ENCODE measurements at places on chromosomes 6 and 20.

GRCh38 chr6:97052896-97053295 lies 128.4 kb downstream of the KLHL32 start:
- no peak for DNase-seq

GRCh38 chr6:167150941-167151549 lies 6.7 kb downstream of the GPR31 start:
- DNase-seq = no peak

DNA sequence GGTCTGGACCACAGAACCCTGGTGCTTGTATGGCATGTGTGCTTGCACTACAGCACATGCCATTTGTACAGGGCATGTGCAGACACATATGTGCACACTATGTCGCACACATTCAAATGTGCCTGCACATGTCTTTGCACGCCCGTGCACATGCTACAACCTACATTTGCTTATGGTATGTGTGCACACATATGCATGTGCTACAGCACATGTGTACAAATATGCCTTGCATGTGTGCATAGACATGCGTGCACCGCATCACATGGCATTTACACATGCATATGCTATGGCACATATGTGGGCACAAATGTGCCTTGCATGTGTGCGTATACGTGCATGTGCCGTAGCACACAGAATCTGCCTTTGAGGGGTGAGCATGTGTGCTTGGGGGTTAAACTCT lies 90.5 kb downstream of the DHX35 start:
- no peak for DNase-seq

GRCh38 chr20:19433371-19434350 lies 221.2 kb downstream of the SLC24A3 start:
- no peak for DNase-seq

DNA sequence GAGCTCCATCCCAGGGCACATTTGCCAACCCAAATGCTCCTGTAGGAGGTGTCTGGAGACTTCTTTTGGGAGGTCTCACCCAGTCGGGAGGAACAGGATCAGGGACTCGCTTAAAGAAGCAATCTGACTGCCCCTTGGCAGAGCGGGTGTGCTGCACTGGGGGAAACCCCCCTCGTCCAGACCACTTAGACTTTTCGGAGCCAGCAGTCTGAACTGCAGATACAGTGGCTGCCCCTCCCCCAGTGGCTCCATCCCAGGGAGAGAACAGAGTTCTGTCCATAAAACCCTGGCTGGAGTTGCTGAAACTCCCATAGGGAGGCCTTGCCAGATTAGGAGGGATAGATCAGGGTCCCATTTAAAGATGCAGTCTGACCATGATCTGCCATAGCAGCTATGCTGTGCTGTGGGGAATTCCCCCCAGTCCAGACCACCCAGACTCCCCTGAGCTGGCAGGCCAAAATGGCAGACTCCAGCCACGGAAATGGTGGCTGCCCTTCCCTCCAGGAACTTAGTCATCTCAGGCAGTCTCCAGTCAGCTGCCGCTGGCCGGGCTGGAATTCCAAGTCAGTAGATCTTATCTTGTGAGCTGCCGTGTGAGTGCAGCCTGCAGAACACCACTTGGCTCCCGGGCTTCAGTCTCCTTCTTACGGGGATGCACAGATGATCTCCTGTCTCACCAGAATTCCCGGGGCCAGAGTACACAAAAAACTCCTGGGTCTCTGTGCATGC lies 278.1 kb upstream of the SASH1 start:
- no peak for DNase-seq

DNA sequence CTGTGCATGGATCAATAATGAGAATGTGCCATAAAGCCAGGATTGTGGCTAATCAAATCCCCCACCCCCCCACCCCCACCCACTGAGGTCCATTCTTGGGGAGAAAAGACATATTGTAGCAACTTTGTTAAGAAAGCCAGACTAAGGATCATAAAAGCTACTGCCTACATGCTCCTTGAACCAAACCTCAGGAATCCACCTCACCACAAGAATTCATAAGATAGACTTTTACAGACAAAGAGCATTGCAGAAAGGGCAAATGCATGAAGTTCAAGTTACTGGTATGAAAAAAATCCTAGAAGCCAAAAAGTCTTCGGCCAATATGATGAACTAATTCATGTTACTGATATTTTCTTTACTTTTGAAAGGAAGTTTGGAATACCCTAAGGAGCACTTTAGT lies 187.9 kb upstream of the ARID1B start:
- no peak for DNase-seq

GRCh38 chr6:113361014-113361645 lies 496.0 kb upstream of the MARCKS start:
- no peak for DNase-seq

- no peak for DNase-seq
Measured at GRCh38 chr20:45873409-45874103, 7.5 kb upstream of the ZSWIM1 start.

DNA sequence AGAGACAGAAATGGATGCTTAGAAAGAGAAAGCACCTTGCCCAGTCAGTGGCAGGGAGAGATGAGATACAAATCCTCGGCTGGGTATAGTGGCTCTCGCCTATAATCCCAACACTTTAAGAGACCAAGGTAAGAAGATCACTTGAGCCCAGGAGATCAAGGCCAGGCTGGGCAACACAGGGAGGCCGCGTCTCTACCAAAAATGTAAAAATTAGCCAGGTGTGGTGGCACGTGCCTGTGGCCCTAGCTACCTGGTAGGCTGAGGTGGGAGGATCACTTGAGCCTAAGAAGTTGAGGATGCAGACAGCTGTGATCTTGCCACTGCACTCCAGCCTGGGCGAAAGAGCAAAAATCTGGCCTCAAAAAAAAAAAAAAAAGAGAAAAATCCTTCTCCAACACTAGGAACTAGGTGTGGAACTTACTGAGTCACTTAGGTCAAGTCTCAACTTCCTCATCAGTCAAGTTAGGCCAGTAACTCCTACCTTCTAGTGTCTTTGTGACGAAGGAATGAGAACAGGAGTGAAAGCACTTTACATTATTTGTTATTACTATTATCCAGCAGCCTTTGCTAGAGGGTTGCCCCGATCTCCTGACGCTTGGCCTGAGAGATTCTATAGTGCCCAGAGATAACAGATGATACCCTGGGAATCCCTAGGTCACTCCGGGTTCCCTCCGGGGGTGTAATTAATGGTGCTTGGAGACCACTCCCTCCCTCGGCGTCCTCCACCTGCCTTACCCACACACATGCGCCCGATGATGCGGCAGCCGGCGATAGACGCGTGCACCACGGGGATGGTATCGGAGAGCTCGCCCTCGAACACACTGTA lies 918 bp downstream of the EIF6 start:
- no peak for DNase-seq

GRCh38 chr20:62244644-62245108 lies 6.4 kb downstream of the OSBPL2 start:
- DNase-seq = no peak

- no peak for DNase-seq
Measured at GRCh38 chr6:155881826-155882526, 426.3 kb upstream of the NOX3 start.

GRCh38 chr6:43541774-43542471 lies 25.0 kb downstream of the POLR1C start:
- DNase-seq = no peak

- DNase-seq = no peak
Measured at GRCh38 chr20:16351415-16351814, 221.8 kb downstream of the KIF16B start.

DNA sequence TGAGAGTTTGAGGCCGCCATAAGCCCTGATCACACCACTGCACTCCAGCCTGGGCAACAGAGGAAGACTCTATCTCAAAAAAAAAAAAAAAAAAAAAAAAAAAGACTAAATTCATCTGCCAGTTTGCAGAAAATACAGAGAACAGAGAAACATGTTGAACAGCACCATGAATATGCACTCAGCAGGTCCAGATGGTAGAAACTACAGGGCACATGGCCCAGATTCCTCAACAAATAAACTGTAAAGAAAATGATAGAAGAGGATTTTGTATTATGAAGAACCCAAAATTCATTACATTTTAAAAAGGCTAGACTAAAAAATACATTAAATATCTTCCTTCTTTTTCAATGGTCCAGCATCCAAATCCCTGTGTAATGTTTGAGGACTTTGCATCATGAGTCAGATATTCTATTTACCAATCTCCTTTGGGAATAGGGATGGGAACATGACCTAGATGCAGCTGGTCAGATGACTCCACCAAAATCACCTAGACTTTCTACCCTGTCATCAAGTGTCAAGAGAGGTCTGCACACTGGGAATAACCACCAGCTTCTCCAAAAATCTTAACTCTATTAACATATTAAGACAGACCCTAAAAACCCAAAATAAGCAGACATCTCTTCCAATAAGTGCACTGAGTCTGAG lies 189.1 kb upstream of the TCF21 start:
- DNase-seq = no peak

DNA sequence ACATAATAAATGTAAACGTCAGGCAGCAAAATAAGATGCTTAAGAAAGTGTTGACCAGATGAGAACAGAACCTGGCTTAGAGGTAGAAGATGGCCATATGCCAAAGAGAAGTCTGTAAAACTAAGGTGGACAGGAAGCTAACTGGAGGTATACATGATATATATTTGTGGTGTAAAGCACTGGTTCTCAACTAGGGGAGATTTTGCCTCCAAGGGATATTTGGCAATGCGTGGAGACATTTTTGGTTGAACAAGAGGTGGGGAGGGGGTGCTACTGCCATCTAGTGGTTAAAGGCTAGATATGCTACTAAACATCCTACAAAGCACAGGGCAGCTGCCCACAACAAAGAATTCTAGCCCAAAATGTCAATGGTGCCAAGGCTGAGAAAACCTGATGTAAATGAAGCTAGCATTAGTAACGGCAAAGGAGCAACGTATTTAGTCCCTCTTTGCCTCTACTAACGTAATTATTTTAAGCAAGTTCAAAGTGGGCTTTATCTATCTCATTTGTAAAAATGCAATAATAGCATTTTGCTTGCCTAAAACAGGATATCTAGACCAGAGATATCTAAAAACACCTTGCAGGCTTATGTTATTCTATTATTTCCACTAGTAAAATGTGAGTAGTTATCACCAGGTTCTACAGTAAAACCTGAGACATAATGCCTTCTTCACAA lies 182.6 kb downstream of the RNGTT start:
- peak; percentile 36 for DNase-seq

DNA sequence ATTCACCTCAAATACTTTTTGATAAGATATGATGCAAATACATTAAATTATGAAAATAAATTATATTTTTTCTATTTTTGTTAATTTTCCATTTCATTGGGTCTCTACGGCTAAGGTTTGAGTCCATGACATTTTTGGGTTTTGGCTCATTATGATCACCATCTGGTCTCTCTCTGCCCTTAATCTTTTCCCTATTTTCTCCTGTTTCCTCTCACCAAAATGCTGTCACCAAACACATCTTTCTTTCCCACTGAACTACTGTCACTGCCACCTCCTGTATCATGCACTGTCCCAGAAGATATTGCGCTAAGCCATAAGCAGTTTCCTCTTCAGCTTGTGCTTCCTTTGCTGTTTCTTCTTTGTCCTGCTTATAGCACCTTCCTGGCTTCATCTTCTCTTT lies 42.0 kb upstream of the OGFRL1 start:
- no peak for DNase-seq

DNA sequence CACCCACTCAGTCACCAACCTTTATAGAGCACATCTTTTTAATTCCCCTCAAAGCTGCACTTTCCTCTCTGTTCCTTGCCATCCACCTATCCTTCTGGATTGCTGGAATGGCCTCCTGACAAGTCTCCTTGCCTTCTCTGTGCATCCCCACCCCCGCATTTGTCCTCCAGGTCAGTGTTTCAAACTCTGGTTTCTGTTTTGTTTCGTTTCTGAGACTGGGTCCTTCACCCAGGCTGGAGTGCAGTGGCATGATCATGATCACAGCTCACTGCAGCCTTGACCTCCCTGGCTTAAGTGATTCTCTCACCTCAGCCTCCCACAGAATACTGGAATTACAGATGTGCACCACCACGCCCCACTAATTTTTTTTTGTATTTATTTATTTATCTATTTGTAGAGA lies 96.2 kb downstream of the PLCB1 start:
- no peak for DNase-seq

GRCh38 chr20:32091888-32092346 lies 17.6 kb upstream of the TM9SF4 start:
- peak; percentile 57 for DNase-seq

- DNase-seq = no peak
Measured at GRCh38 chr20:53852014-53852413, 218.4 kb downstream of the BCAS1 start.

DNA sequence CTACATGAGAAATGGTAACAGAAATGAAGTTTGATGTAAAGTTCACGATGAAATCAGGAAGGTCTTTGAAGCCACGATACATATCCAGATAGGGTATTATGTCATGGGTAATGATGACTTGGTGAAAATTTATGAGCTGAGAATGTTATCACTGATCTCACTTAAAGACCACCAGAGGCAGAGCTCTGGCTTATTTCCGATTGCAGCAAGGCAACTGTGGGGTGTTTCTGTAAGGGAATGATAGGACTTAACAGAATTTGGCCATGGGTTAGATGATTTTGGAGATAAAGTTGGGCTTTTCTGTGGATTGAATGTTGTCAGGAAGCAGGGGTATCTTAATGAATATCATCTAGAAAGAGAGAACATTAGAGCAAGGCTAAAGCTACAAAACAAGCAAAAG lies 508.4 kb downstream of the HDGFL1 start:
- no peak for DNase-seq

DNA sequence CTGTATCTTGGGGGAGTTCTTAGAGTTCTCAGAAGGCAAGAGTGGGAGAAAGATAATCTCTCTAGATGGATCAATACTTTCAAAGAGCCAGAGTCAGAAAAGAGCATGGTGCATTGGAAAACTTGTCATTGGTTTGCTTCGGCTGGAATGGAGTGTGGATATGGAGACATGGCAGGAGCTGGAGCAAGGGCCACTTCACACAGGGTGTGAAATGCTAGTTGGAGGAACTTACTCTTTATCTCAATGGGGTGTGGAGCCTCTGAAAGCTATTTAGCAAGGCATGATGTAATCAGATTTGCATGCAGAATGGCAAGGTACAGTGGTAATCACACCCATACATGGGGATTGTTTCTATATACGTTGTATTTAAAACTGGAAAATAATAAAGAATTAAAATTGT lies 31.5 kb upstream of the PAQR8 start:
- no peak for DNase-seq

- no peak for DNase-seq
Measured at GRCh38 chr6:12523726-12524125, 192.8 kb upstream of the PHACTR1 start.

- no peak for DNase-seq
Measured at GRCh38 chr6:149332602-149333265, 15.2 kb downstream of the TAB2 start.

DNA sequence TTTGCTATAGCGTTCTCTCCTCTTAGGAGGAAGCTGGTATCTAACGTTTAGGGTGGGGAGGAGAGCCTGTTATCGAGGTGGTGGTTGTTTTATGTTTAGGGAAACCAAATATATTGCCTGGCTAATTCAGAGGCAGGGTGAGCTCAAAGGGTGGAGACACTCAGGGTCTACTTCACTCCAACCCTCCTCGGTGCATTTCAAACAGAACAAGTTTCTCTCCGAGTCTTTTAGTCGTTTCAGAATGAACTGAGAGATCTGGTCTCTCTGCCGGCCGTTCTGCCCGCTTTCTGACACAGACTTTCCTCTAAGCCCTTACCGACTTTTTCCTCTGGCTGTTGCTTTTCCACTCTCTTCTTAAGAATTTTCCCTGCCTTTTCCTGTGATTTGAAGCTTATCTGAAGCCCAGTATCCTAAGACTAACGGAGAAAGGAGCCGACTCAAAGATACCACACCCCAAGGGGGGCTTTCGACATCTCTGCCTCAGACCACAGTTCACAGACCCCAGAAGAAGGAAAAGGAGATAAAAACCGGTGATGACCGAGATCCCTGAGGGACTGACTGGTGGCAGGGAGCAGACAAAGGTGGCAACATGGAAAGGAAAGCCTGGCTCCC lies 865 bp downstream of the STK38 start:
- DNase-seq = no peak

- no peak for DNase-seq
Measured at GRCh38 chr6:13076575-13076974, 251.8 kb downstream of the TBC1D7 start.
